ENCODE measurements at places on chromosomes 1 and 21.
A peak's percentile ranks its signal among the peaks of the same experiment; 100 is the strongest.

- DNase-seq = no peak
Measured at GRCh38 chr1:243745356-243745755, 104.7 kb downstream of the AKT3 start.

GRCh38 chr1:205438213-205439158 is 16.6 kb upstream of the LEMD1 start:
- DNase-seq = peak; percentile 52

GRCh38 chr21:33855190-33855589 is 60.4 kb downstream of the ATP5PO start:
- no peak for DNase-seq

GRCh38 chr1:157162345-157162744 is 24.1 kb upstream of the ETV3 start:
- DNase-seq = no peak

- no peak for DNase-seq
Measured at GRCh38 chr1:101130673-101131072, 105.1 kb upstream of the DPH5 start.

DNA sequence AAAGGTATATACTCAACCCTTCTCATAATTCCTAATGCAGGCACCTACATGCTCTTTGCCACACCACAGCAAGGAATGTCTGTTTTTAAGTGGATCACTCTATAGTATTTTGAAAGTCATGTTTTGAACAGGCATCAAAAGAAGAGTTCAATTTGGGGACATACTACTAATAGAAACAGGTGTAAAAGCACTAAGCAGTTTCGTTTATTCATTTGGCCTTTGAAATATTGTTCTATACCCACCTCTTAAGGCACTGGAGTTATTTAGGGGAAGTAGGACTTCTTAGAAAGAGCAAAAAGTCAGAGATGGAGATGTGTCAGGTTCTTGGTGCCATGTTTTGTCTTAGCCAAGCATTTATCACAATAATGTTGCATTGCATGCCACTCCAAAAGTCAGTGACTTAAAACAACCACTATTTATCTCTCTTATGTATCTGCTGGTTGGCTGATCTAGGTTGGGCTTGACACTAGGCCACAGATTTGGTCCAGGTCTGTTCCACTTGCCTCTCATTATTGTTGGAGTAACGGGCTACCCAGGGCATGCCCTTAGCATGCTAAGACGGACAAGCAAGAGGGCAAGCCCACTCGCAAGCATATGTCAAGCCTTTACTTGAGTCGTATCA is 107.5 kb downstream of the RGL1 start:
- no peak for DNase-seq

DNA sequence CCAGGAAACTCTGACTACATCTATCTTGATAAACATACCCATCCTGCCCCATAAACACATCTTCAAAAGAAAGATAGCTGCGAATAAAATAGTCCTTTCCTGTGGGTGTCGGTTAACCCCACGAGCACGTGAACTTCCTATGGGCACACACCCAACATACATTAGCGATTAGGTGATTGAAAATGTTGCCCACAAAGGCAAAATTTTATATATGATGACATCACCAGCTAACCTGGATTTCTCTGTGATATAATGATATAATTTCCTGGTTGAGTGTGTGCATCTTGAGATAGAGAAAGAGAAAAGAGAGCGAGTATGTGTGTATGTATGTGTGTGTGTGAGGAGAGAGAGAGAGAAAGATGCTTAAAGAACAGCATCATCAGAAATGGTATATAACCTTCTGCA is 296.1 kb downstream of the PTPRC start:
- DNase-seq = no peak

Measured in SK-N-DZ (cell line).